ENCODE measurements at places on chromosomes 3 and 15.
A peak's percentile ranks its signal among the peaks of the same experiment; 100 is the strongest.

GRCh38 chr3:169939320-169939719 lies 27.3 kb upstream of the SEC62 start:
- DNase-seq = no peak

- no peak for DNase-seq
Measured at GRCh38 chr15:67722030-67722817, 103.1 kb upstream of the SKOR1 start.

GRCh38 chr15:60722328-60723112 lies 243.6 kb upstream of the ICE2 start:
- no peak for DNase-seq

- no peak for DNase-seq
Measured at GRCh38 chr15:65695081-65695480, 73.3 kb downstream of the SLC24A1 start.

DNA sequence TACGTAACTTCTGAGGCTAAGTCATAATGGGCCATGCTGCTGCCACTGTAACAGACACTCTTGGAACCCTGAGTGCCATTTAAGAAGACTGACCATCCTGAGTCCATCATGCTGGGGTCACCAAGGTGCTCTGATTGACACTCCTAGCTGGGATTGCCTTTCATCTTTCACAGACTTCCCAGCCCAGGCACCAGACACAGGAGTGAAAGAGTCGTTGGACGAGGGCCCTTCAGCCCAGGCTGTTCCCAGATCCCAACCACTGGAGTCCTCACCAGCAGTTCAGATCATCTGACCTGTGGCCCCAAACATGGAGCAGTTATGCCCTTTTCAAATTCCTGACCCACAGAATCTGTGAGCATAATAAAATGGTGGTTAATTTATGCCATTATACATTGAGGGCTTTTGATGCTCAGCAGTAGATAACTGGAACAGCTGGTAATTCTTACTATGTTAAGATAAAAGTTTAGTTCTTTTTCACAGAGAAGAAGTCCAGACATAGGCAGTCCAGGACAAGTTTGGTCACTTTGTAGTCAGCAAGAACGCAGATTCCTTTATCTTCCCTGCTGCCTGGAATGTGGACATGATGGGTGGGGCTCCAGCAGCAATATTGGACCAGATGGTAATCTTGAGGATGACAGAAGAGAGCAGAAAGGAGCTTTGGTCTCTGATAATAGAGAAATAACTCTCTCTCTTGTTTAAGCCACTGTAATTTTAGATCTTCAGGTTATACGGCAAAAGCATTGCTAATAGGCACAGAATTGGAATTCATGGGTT lies 7.3 kb upstream of the EHD4 start:
- DNase-seq = no peak

DNA sequence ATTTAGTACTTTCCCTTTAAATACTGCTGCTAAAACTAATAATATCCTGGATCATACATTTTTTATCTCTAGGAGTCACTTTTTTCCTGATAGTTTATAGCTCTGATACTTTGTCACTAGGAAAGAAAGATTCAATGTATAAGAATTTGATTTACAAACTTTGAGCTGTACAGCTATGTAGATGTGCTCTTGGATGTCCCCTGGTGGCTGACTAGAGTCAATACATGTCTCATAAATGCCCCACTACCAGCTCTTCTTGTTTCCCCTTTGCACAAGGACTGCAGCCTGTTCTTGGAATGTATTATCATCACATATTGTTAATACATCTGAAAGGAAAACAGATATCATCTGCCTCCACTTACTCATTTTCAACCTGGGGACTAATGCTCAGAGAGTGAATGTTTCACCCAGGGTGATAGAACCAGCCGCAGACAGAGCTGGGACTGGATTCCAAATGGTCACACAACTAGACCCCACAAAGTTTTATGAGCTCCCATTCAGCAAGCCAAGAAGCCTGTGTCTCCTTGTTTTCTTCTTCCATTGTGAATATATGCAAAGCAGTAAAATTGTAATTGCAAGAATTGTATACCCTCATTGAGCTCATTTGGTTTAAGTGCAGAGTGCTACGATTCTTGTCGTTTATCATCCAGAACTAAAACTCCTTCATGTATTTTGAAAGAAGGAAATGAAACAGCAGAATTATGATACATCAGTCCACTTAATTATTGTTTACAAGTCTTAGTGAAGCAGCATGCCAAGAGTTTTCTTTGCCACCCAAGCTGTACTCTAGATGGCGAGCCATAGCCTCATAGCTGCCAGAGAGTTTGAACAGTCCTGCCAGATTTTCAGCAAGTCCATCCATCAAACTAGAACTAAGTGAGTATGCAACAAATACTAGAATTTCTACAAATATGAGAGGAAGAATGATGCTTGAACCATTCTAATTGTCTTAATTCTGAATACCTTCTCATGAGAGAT lies 261.6 kb upstream of the LMCD1 start:
- DNase-seq = no peak

- DNase-seq = no peak
Measured at GRCh38 chr15:94083467-94084052, 147.8 kb upstream of the MCTP2 start.

GRCh38 chr3:142997330-142997729 lies 4.0 kb upstream of the U2SURP start:
- DNase-seq = no peak

GRCh38 chr15:58864602-58865424 lies 68.7 kb downstream of the SLTM start:
- no peak for DNase-seq

DNA sequence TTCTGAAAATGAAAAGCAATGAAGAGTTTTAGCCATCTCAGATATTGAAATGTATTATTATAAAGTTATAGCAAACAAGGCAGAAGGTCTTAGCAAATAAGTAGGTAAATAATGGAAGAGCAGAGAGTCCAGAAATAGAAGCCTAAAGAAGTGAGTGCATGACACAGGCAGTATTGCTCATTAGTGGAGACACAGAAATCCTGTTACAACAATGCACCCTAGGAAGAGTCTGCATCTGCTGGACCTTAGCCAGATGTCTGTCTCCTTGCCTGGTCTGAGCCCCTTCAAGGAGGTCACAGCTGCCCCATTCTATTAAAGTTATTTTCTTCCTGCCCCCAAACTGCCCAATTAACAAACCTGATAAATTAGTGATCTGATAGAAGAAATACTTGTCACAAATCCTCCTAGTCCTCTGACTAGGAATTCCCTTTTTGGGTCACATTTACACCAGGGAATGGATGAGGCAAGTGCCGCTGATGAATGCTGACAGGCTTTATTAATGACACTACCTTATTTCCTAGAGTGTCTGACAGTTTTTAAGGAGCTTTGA lies 51.9 kb downstream of the HOMER2 start:
- no peak for DNase-seq

GRCh38 chr15:90264671-90265070 lies 801 bp upstream of the NGRN start:
- DNase-seq = no peak

GRCh38 chr3:10758304-10759037 lies 57.6 kb upstream of the SLC6A11 start:
- DNase-seq = peak; percentile 61

- no peak for DNase-seq
Measured at GRCh38 chr3:19877656-19878055, 56.4 kb downstream of the EFHB start.

- DNase-seq = peak; percentile 68
Measured at GRCh38 chr3:153357436-153357835, 195.4 kb downstream of the RAP2B start.

- DNase-seq = no peak
Measured at GRCh38 chr3:106059953-106060517, 191.2 kb upstream of the CBLB start.

Measured in NCI-H2081 (cell line).